Stimulated activated CD4-positive, alpha-beta T cell treated with anti-CD3 and anti-CD28 coated beads, Interleukin-1b, Interleukin-23, amount 100 ng/mL, for 1 hour (primary cell): ENCODE measurements at places on chromosomes 7 and 10.

DNA sequence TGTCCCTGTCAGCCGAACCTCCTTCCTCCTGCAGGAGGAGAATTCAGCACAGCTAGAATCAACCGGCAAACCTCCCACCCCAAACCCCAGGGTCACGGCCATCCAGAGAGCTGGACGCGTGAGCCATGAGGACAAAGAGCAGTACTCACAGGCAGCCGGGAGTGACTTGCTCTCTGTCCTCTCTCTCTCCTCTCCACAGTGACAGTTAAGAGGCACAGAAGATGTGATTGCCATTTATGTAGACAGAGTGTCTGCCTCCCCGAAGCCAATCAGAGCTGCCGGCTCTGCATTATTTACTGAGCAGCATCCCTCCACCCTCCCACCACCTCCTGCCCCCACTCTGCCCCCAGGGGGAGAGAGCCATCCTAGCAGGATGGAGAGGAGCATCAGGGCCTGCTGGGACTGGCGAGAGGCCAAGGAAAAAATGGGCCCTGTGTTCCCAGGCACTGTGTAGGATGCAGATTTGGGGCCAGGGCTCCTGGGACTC is 4.3 kb downstream of the DDC start:
- DNase-seq, result no peak

- DNase-seq, result no peak
Observed at GRCh38 chr10:63965846-63966245, 444.6 kb downstream of the REEP3 start.

GRCh38 chr7:151744656-151745638 is 132.0 kb downstream of the PRKAG2 start:
- no peak for DNase-seq

DNA sequence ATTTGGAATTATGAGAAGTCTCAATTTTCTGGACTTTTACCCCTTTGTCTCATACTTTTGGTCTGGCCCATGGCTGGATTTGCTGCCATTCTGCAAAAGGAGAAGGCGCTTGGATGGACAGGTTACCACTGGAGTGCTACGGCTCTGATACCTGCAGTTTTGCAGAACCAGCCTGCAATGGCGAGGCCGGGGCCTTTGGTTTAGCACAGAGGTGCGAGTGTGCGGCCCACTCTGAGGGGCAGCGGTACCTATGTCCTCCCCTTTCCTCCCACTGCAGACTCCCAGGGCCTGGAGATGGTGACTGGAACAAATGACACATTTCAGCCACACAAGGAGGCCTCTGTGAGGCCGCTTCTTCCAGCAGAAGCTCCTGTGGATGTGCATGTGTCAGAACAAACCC is 11.9 kb downstream of the ZNF777 start:
- DNase-seq, result no peak
